ENCODE measurements at places on chromosomes 16 and 17.
A peak's percentile ranks its signal among the peaks of the same experiment; 100 is the strongest.

DNA sequence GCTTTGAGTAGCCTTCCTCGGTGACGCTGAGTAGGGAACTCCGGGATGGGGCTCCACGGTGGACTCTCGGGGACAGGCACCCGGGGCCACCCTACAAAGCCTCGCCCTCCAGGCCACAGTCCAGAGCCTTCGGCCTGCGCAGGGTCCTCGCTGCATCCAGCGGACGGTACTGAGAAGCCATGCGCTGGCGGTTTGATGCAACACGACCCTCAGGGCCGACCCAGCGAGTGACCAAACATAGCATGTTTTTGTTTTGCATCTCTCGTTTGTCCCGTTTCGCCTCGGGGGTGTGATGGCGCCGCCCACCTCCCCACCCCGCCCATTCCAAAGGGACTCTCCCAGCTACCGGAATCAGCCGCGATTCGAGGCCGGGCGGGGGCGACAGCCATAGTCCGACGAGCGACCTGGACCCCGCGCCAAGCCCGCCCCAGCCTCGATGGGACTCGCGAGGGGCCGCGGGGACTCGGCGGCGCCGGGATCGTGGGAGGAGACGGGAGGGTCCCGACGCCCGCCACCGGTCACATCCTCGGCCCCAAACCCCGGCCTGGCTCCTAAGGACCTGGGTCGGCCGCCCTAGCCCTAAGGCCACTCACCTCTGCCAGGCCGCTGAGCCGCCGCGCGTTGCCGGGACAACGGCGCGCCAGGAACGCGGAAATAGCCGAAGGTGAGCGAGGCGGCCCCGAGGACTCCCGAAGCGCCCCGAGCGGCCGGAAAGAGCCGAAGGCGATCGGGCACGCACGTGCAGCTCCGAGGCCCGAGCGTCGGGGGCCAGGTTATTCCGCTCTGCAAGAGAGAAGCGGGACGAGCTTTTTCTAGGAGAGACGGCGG lies 1.6 kb downstream of the IFT140 start:
- peak; percentile 70 for DNase-seq

- DNase-seq = no peak
Observed at GRCh38 chr17:64585146-64585545, 77.0 kb downstream of the SMURF2 start.

DNA sequence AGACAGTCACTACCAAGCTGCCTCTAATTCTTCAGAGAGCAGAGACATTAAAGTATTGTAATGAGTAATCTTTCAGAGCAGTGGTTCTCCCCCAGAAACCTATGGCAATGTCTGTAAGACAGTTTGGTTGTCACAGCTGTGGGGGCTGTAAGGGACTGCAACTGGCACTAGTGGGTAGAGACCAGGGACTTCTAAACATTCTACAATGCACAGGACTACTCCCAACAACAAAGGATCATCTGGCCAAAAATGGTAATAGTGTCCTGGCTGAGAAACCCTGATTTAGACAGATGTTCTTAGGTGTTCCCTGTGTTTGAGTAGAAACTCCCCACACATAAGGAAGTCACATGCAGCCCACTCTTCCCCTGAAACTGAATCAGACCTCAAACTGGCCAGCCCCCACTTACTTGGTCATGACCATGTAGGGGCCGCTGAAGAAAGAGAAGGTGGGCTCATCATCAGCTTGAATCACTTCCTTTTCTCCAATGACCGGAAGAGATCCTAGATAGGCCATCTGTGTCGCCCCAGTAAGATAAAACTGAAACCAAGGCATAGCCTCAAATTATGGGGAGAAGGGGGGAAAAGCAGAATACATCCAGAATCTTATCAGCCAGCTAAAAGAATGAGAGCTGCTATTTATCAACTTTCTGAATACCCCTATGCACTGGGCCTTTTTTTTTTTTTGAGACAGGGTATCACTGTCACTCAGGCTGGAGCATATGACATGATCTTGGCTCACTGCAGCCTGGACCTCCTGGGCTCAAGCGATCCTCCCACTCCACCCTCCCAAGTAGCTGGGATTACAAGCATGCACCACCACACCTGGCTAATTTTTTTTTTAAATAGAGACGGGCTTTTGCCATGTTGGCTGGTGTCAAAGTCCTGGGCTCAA lies 75.8 kb downstream of the TEX14 start:
- DNase-seq = no peak

DNA sequence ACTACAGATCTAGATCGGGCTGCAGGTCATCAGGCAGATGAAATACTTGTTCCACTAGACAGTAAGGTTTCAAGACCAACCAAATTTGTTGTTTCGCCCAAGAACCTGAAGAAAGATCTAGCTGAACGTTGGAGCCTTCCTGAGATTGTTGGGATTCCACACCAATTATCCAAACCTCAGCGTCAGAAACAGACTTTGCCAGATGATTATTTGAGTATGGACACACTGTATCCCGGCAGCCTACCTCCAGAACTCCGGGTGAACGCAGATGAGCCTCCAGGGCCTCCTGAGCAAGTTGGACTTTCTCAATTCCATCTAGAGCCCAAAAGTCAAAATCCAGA lies 14.4 kb downstream of the LRRC37B start:
- DNase-seq = no peak

GRCh38 chr16:76268824-76269223 lies 8.4 kb upstream of the CNTNAP4 start:
- no peak for DNase-seq
